ENCODE measurements at places on chromosomes 1 and 21.
A peak's percentile ranks its signal among the peaks of the same experiment; 100 is the strongest.

GRCh38 chr1:234861761-234862160 is 251.8 kb upstream of the IRF2BP2 start:
- DNase-seq: no peak

- no peak for DNase-seq
These were observed 9.1 kb downstream of the AHDC1 start for GRCh38 chr1:27594564-27595510.

GRCh38 chr1:246020211-246020954 is 486.7 kb downstream of the SMYD3 start:
- DNase-seq: no peak

- DNase-seq: no peak
These were observed 1626.7 kb upstream of the B3GALT2 start for GRCh38 chr1:194813096-194813495.

DNA sequence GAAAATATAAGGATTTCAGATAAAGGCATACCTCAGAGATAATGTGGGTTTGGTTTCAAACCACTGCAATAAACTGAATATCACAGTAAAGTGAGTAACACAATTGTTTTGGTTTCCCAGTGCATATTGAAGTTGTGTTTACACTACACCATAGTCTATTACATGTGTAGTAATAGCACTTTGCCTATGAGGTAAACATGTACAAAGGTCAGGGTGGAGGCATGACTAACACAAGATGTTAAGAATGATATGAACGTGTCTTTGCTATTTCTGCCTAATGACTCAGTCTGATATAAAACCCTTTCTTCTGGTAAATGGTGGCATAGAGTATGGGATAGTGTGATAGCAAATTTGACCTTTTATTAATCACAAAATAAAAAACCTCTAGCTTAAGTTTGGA is 621.5 kb upstream of the ADGRL2 start:
- DNase-seq: no peak

- DNase-seq: no peak
These were observed 196.6 kb downstream of the MATN1 start for GRCh38 chr1:30526652-30527345.

DNA sequence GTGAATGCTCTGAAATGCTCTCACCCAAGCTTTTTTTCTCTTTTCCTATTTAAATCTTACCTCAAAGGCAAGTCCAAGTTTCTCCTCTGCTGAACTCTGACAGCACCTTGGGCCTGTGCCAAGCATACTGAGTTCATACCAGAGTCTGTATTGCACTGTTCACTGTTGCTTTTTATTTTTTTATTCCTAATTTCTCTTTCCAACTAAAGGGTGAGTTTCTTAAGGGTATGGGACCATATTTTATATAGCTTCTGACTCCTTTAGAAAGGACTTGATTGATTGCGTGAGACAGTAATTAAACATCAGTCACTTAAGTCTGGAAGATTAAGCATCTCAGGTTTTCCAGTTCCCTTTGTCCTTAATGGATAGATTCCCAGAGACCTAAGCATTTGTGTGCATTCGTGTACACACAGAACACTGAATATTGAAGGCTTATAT is 69.9 kb downstream of the CACHD1 start:
- DNase-seq: no peak

DNA sequence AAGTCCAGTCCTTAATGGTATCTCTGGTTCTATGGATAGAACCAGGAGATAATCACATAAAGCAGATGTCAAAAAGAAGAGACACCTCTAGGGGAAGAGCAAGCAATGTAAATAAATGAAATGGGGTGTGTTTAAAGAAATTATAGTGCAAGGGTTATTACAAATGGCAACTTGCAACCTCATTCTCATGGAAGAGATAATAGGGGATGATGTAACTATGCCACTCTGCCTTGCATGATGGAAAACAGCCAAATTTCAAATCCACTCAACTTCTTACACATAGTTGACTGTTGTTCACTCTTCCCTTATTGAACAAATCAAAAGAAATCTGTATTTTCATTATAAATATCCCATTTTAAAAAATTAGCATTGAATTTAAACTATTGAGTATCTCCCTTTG is 274.0 kb upstream of the TMPRSS15 start:
- no peak for DNase-seq

DNA sequence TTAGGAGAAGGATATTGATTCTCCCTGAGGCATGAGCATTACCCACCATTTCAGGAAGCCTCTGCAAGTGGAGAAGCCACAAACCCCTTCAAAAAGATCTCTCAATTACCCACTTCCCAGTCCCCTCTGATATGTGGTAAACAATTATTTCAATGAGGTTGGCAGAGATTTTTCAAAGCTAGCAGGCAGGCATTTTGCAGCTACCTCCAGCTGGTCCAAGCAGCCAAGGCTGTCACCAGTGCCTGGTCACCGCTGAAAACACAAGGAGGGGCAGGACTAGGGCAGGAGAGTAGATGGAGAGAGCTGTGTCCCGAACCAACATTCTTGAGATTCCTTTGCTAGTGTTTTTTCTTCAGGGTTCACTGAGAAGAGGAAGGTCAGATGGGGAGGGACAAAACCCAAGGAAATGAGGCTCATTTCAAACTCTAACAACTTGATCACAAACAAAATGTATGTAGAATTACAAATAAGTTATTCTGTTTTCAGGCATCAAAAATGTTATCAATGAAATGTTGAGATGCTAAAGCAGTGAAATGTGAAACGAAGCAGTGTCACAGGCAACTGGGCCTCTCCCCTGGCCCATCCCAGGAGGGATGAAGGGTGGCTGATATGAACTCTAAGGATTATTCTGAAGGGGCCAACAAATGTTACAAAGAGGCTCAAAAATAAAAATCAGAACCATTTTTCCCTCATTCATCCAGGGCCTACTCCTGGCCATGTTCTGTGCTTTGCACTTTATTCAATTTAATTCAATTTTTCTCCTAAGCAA is 22.3 kb downstream of the APP start:
- DNase-seq: no peak

GRCh38 chr1:2368053-2368744 is 23.2 kb downstream of the MORN1 start:
- DNase-seq: no peak

DNA sequence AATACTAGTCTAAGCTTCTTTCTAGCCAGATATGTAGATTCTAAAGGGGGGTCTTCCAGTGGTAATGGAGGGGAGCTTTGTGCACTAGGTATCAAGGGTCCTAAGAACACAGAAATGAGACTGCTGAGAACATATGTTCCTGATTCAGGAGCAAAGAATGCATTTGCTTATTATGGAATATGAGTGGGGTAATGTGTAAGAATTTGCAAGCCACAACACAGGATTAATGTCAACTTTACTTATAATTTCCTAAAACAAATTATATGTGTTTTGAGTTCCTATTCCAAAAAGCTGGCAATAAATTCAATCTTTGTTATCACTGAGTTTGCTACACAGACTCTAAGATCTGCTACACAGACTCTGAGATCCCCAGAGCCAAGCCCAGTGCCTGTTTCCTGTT is 357.0 kb upstream of the PTBP2 start:
- no peak for DNase-seq

DNA sequence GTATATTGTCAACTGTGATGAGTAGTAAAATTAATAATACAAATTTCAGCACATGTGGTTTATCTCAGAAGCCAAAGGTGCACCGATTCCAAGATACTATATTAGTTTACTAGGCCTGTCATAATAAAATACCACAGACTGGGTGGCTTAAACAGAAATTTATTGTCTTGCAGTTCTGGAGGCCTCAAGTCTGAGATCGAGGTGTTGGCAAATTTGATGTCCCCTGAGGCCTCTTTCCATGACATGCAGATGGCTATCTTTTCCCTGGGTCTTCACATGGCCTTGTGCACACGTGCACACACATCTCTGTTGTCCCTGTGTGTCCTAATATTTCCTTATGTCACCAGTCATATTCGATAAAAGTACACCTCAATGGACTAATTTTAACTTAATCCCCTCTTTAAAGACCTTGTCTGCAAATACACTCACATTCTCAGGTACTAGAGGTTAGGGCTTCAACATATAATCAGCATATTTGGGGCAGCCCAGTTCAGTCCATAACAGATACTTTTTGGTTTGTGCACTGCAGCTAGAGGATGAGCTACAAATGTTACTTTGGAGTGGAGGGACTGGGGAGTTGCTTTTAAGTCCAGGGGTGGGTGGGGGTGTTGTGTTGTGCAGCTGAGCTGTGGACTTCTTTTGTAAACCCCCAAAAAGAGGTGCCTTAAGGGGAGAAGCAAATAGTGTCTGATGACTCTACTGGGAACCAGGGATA is 21.4 kb downstream of the TSNAX start:
- no peak for DNase-seq

GRCh38 chr1:162973381-162973795 is 95.8 kb upstream of the RGS4 start:
- DNase-seq: no peak

DNA sequence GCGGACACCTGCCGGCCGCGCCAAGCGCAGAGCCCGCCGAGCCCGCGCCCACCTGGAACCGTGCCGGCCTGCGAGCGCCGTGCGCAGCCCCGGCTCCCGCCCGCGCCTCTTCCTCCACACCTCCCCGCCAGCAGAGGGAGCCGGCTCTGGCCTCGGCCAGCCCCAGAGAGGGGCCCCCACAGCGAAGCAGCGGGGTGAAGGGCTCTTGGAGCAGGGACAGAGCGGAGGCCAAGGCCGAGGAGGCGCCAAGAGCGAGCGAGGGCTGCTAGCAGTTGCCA is 50.1 kb upstream of the KRTAP19-8 start:
- no peak for DNase-seq

DNA sequence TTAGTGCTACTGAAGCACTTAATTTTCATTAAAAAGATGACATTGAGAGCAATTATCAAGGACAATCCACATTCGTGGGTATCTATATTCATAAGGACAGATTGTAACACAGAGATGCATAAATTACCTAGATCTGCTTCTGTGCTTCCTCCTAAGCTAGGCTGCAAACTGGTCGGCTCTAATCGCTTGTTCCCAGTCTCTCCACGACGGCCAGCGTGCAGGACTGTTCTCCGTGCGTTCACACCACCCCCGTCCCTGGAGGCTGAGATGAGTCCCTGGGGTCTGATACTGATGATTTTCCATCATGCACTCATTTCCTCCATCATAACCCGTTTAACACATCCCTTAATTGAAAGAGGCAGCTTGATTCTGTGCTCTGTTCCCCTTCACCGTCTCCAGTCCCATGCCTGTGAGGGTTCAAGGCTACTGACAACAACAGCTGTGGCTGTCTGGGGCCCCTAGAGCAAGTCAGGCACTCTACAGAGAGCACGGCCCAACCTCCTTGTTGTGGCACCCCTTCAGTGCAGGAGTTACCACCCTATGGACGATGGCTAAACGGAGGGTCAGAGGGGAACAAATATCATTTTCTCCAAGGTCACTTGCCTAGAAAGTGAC is 469.6 kb downstream of the NPHP4 start:
- DNase-seq: no peak

GRCh38 chr1:236868625-236869467 is 73.8 kb downstream of the MTR start:
- DNase-seq: peak; percentile 28
